Inflammatory macrophage (primary cell): ENCODE measurements at places on chromosomes 16 and 17.

GRCh38 chr16:50899951-50900350, 158.1 kb downstream of the CYLD start:
- no peak for DNase-seq

DNA sequence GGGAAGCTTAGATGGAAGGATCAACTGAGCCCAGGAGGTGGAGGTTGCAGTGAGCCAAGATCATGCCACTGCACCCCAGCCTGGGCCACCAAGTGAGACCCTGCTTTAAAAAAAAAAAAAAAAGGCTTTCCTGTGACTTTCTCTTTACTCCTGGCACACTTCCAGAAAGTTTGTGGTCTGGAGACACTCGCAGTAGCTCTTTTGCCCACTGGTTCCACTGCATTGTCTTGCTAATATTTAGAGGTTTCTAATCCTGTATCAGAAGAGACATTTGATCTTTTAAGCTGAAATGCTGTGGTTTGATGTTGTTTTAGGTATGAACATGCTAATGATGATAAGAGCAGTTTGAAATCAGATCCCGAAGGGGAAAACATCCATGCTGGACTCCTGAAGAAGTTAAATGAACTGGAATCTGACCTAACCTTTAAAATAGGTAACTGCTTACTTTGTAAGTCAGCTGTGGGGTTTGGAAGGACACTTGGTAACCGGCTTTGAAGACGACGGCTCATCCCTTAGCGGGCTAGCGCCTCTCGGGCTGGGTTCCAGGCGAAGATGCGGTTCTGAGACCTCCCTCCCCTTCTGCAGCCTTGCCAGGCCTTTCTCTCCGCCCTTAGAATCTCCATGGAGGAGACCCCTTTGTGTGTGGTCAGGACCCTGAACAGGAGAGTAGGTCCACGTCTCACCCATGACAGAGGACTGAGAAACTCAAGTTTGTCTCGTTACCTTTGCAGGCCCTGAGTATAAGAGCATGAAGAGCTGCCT, 23.1 kb downstream of the NTAN1 start:
- DNase-seq = no peak

- no peak for DNase-seq
Measured at GRCh38 chr17:13410874-13411273, 190.9 kb downstream of the HS3ST3A1 start.

GRCh38 chr16:49338611-49339265, 34.9 kb upstream of the C16orf78 start:
- DNase-seq = no peak

DNA sequence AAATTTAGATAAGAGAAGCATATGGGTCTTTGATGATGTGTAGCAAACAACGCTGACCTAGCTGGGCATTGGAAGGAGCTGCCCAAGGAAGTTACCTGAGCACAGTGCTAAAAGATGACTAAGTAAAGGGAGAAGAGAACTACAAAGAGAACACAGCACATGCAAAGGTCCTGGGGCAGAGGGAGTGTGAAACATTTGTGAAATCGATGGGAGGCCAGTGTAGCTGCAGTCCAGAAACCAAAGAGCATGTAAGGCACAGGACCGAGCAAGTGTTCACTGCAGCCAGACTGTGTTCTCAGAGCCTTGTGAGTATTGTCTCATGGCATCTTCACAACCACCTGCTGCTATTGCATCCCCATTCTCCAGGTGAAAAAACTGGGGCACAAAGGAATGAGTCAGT, 44.9 kb downstream of the ARHGAP27 start:
- no peak for DNase-seq

- DNase-seq = no peak
Measured at GRCh38 chr16:29815032-29815721, 775 bp upstream of the PAGR1 start.

DNA sequence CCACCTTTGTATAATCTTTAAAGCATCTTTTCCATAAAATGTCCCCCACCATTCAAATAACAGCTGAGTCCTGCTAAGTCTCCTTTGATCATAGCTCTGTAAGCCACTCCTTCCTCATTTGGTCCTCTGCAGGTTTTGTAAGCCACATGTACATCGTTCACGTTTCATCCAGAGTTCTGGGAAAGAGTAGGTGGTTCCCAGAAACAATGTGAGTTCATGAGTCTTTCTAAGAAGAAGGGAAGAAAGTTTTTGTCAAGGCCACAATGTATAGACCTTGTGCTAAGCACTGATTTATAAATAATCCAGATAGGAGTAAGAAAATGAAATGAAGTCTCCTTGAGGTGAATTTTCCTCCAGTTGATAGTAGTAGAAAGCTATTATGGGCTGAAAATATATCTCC, 8.7 kb upstream of the ANKS4B start:
- peak; percentile 67 for DNase-seq

- DNase-seq = no peak
Measured at GRCh38 chr16:4465977-4466779, 8.2 kb downstream of the NMRAL1 start.

GRCh38 chr17:28613931-28614381, at the start of gene RSKR:
Gene RSKR, minus strand, starts transcription at chr17:28614185. Its CDS starts 24 bp downstream, at chr17:28614161.
- DNase-seq = no peak

GRCh38 chr16:84314373-84314772, 19.7 kb downstream of the WFDC1 start:
- DNase-seq = no peak

GRCh38 chr16:55568207-55568606, 1.7 kb downstream of the CAPNS2 start:
- DNase-seq = no peak

GRCh38 chr16:63960321-63960720, 1161.5 kb downstream of the CDH11 start:
- no peak for DNase-seq

DNA sequence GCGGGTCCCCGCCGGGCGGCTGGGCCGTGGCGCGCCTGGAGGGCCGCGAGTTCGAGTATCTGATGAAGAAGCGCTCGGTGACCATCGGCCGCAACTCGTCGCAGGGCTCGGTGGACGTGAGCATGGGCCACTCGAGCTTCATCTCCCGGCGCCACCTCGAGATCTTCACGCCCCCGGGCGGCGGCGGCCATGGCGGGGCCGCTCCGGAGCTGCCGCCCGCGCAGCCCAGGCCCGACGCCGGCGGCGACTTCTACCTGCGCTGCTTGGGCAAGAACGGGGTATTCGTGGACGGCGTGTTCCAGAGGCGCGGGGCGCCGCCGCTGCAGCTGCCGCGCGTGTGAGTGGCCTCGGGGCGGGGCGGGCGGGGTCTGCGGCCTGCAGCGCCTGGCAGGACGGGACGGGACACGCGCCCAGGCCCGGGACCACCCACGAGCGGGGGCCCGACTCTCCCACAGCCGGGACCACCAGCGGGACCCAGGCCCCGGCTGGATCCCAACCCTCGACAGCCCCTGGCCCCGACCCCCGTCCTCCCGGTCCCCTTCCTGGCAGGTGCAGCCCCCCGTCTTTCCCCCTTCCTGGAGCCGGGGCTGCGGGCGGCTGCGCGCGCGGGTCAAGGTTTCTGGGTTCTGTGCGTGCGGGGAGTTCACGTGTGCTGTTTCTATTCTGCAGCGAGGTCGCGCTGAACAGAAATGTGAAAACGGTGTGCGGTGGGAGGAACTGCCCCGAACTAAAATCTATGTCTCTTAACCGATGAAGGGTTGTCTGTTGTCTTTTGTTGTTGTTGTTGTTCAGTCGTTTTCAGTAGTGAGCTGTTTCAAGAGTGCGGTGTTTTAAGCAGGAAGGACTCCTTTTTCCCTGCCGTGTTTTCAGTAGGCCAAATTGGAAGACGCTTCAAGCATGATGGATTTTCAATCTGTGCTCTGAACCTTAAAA, 705 bp downstream of the FOXK2 start:
- DNase-seq = peak; percentile 47

DNA sequence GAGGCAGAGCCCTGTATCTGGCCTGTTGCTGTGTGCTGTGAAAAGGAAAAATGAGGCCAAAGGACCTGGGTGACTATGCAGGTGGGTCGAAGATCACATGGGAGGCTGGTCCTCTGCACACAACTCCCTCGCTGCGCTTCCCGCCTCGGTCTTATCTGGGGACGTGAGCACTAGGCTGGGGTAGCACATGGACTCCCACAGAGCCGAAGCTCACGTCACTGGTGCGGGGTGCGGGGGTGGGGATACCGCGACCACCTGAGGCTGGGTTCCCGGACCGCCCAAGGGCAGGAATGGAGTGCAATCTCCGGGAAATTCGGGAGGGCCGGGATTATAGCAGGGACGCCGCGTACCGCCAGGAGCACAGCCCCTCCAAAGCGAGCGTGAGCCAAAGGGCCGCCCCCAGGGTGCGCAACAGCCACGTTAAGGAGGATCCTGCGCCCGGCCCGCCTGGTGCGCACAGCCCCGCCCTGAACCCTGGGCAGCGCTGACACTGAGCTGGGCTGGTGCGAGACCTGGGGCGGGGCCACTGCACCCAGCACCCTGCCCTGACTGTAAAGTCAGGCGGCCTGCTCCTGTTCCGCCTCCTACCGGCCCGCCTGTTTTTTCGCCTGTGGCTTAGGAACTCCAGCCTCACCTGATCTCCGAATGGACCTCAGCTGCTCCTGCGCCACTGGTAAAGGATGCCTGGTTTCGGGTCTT, 4.8 kb downstream of the MT1A start:
- peak; percentile 80 for DNase-seq

- DNase-seq = no peak
Measured at GRCh38 chr16:81365731-81366130, 51.0 kb downstream of the GAN start.

GRCh38 chr17:41678411-41678906, 10.2 kb upstream of the EIF1 start:
- peak; percentile 66 for DNase-seq

GRCh38 chr17:43616029-43616351, 45.7 kb downstream of the MEOX1 start:
- no peak for DNase-seq
